HEK293T (cell line): ENCODE measurements at places on chromosomes 3 and 15.

GRCh38 chr3:12405432-12406272, 78.6 kb upstream of the TSEN2 start:
- no peak for DNase-seq

- no peak for DNase-seq
These were observed 64.8 kb downstream of the FBN1 start for GRCh38 chr15:48580736-48581135.

DNA sequence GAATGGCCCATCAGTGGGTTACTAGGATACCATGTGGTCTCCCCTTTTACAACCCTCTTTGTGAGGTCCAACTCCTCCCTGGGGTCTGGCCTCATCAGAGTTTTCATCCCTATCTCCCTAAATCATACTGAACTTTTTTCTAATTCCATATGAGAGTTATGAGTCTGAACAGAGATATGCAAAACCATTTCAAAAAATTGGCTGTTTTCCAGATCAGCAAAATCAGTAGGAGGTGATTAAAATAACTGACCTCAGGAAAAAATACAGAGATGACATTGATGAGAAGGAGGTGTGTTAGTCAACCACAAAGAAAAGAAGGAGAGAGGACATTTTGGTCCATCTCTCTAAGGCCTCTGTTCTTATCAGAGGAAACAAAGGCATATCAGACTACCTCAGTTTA, 200.8 kb upstream of the CFAP20DC start:
- no peak for DNase-seq

DNA sequence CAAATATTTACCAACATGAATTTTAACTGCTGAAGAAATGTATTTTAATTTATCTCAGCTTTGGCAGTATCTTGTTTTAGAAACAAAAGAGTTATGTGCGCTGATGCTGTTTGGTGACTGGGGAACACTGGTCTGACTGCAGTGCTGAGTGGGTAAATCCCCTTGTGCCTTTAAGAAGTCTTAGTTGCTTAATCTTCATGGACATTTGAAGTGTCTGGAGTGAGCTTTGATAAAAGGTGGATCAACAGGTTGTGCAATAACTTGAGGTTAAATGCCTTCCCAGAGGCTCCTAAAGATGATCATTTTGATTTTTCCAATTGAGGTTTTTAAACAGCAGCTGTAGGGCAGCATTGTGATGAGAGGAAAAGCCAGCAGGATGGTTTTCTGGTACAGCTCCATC, 68.7 kb downstream of the TP63 start:
- no peak for DNase-seq

- no peak for DNase-seq
These were observed 56.1 kb upstream of the HERC1 start for GRCh38 chr15:63889831-63890230.

- DNase-seq = no peak
These were observed 59.1 kb downstream of the DNASE1L3 start for GRCh38 chr3:58151637-58152036.

DNA sequence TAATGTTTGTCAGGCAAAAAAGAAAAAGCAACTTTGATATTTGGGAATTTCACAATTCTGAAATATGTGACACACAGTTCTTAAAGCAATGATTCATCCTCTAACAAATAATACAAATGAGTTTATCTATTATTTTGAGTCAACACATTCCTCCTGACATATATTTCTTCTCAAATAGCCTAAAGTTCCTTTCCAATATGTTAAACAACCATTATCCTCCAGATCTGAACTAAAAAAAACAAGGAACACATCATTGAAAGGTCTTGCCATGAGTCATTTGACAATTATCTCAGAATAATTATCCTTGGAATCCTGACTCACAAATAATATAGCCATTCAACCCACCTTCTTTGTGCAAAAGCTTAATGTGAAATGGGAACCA, 208.7 kb upstream of the CDIN1 start:
- no peak for DNase-seq

DNA sequence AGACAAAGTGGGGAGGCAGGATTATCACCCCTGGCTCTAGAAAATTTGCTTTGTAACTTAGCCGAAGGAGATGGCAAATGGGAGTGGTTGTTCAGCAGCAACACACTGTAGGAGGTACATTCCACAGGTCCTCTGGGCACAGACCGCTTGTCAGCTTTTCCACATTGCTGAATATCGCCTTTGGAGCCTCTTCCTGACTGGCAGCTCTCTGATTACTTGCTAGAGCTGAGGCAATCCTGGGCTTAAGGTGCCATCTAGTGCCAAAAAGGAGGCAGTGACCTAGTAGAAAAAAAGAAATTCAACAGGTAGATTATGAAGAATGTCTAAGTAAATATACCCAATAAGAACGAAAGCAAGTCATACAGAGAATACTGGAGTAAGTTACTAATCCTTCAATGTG, 13.1 kb upstream of the SCN5A start:
- no peak for DNase-seq

DNA sequence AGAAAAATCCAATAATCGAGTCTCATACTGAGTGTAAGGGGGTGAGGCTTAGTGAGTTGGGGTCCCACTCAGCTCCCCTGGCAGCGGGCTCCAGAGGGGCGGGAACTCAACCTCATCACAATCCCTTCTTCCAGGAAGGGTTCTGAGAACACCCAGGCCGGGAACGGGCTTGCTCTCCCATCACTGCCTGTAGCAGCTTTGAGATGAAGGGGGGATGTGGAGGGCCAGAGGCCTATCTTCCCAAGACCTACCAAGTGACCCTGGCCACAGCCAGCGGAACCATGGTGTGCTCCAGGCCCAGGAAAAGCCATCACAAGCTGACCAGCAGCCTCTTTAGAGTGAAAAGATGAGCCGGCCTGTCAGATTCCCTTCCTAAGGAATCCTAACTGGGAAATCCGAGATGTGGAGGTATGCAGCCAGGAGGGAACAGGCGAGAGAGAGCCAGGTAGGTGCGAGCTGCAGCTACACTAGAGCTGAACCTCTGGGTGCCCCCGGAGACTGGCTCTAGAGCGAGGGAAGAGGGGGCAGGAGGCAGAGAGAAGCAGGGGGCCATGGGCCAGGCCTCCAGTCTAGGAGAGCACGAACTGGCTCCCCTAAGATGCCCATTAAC, 18.5 kb downstream of the GRAMD2A start:
- DNase-seq = no peak

GRCh38 chr15:59825901-59826300, 136.8 kb upstream of the BNIP2 start:
- no peak for DNase-seq
